T-cell (primary cell): ENCODE measurements at places on chromosomes 16 and 17. TPM values are rescaled to one million over a fixed set of nuclear protein-coding genes. Genes with fewer than 3 reads are reported as not detected.

Gene TBC1D3D
- total RNA-seq, result 1.1 TPM

Gene INCA1
- not detected for total RNA-seq

- no peak for DNase-seq
Observed at GRCh38 chr16:58960484-58960883, 226.4 kb upstream of the GOT2 start.

Gene KCNJ18
- not detected for total RNA-seq

DNA sequence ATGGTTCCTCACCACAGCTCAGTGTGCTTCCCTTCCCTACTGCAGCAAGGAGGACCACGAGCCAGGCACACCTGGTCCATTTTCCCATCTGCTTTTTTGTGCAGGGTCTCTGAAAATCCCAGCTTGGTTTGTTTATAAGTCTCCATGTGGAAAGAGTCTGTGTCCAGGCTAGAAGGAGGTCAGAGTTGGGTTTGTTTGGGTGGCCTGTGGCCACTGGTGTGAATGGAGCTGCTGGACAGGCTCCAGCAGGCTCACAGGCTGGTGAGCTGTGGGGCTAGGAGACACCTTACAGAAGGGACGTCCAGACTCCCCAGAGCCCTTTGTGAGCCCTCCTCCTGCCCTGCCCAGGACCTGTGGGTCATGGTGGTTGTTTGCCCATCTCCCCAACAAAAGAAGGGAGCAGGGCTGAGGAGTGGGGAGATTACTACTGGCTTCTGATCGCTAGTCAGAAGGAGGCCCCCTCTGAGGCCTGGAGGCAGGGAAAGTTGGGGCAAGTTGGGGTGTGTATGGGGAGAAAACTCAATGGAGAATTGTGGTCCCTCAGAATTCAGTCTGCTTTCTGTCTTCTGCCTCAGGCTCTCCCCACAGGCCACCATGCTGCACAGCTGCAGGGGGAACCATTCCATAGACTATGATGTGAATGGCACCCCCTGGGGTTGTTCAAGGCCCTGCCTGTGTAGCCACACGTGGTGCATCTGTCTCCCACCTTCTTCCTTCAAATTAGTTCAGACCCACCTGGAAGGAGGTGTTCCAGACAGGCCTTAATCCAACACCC, 4.1 kb downstream of the RARA start:
- no peak for DNase-seq

- DNase-seq, result no peak
Observed at GRCh38 chr16:31243734-31244670, 15.8 kb upstream of the ITGAM start.

Gene KRT37
- total RNA-seq, result not detected

GRCh38 chr17:76877437-76877836, 9.2 kb downstream of the MGAT5B start:
- DNase-seq, result no peak

Gene GPRC5B
- 2.9 TPM for total RNA-seq

GRCh38 chr16:86664522-86665318, 86.4 kb downstream of the FOXL1 start:
- no peak for DNase-seq

Gene PPM1D
- total RNA-seq, result 17.0 TPM

GRCh38 chr16:2324296-2324859, 16.1 kb downstream of the ABCA3 start:
- no peak for DNase-seq

- DNase-seq, result no peak
Observed at GRCh38 chr16:79897104-79897452, 296.5 kb upstream of the MAF start.

- no peak for DNase-seq
Observed at GRCh38 chr17:63116967-63117830, 151.2 kb downstream of the TANC2 start.

Gene CACNA1G
- total RNA-seq, result not detected

GRCh38 chr17:82458885-82459424, 414 bp downstream of the NARF start:
- no peak for DNase-seq

DNA sequence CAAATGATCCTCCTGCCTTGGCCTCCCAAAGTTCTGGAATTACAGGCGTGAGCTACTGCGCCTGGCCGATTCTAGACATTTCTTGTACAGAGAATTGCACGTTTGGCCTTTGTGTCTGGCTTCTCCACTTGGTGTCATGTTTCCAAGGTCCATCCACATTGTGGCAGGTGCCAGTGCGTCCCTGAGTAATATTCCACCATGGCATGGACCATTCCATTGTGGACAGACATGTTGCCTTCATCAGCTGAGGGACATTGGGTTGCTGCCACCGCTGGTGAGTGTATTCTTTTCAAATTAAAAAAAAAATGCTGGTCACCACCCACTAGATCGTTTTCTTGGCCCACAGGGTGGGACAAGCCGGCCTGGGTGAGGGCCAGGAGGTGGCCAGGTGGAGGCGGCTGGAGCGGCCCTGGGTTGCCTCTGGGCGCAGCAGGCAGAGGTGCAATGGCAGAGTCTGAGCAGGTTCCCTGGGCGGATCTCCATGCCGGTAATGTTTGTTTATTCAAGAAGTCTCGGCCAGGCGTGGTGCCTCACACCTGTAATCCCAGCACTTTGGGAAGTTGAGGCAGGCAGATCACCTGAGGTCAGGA, 274.1 kb downstream of the SEC14L1 start:
- DNase-seq, result no peak

GRCh38 chr16:83335076-83335475, 472.7 kb upstream of the HSBP1 start:
- no peak for DNase-seq

DNA sequence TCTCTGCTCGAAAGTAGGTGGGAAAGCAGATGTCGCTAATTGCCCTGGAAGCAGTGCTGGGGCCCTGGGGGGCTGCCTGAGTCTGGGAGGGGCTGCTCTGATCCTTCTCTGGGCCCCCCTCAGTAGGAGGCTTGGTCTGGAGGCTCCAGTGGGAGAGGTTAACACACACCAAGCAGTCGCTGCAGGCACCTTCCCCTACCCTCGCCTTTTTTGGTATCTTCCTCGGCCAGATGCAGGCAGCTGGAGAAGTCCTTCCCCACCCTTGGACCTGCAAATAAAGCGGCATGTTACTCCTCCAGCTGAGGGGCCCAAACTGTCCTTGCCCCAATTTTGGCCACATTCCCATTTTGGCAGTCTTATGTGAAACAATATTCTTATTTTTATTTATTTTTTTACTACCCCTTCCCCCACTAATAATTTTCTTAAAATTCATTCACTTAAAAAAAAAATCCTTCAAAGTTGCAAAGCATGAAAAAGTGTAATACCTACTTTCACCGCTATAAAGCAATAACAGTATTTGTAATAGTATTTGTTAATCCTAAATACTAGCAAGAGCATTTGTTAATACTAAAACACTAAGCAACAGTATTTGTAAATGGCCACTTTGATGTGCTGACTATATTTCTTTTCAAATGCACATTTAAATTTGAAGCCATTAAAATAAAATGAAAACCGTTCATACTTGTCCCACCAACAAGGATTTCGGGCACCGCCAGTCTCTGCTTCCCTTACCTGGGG, 15.0 kb downstream of the C16orf46 start:
- no peak for DNase-seq

DNA sequence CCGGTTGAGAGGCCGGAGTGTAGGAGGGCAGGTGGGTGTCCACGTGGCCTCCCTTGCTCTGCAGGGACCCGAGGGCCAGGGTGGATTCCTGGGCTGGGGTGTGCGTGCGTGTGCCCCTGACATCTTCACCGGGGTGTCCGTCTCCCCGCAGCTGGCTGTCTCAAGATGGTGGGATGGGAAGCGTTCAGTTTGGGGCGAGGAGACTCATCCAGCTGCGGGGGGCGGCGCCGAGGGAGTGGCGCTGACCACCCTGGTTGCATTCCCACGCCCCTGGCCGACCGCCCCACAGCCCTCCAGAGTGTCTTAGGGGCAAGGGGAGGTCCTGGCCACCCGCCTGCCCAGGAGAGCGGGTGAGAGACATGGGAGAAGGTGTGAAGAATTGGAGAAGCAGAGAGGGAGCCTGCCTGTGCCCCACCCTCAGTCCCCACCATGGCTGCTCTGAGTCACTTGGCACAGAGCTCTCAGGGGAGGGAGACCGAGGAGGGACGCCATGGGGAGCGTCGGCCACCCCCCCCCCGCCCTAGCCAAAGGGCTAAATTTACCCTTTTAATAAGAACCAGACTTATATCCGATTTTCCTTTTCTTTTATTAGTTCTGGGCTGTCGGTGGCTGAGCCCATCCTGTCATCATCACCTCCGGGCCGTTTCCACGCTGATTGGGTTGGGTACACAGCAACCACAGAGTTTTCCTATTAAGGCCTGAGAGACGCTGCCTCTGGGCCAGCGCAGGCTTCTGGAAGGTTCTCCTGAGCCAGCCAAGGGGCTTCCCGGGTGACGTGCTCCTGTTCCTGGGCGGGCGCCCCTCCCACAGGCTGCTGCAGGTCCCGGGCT, 22.0 kb downstream of the BAHCC1 start:
- DNase-seq, result no peak

DNA sequence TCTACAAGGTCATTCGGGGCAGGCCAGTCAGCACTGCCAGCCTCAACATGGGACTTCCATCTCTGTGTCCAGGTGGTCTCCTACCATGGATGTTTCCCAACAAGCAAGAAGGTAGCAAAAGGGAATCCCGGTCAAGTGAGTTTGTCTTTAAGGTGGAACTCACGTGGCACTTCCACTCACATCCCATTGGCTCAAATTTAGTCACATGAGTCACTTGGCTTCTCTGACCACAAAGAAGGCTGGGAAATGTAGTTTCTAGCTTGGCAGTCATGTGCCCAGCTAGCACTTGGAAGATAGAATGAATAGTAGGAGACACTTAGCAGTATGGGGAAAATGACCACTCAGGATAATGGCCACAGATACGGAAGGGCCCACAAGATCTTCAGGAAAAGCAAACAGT, 106.6 kb downstream of the AIPL1 start:
- DNase-seq, result no peak

- no peak for DNase-seq
Observed at GRCh38 chr17:16477255-16477654, 14.7 kb downstream of the LRRC75A start.

Gene KIFC3
- total RNA-seq, result 2.2 TPM

DNA sequence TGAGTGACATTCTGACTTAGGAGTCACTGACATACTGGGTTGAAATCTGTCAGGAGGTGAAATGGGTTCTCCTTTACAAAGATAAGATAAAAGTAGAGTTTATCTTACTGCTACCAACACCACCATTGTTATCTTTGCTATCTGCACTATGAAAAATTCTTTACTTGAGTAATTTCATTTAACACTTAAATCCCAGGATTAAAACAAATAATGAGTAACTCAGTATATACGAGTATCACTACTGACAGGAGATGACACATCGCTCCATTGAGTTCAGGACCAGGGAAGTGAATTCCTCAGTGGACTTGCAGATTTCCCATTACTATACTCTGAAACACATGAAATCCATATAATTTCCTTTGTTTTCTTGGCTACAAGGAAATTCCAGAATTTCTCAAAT, 242.1 kb upstream of the NLRP1 start:
- DNase-seq, result no peak

Gene KRT20
- total RNA-seq, result not detected

Gene CRHR1
- not detected for total RNA-seq

- peak; percentile 17 for DNase-seq
Observed at GRCh38 chr17:37220607-37220953, 155.2 kb upstream of the C17orf78 start.

Gene SMPD3
- total RNA-seq, result 1.7 TPM

DNA sequence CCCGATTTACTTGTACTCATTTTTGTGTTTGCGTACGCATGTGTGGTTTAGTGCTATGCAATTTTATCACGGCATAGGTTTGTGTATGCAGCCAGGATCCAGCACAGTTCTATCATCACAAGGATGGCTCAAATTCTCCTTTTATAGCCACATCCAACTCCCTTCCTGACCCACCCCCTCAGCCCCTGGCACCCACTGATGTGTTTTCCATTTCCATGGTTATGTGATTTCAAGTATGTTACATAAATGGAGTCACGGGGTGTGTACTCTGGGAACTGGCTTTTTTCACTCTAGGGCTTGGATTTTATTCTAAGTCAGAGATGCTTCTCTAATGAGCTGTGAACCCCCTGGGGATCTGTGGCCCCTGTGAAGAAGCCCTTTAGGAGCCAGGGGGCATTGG, 16.8 kb downstream of the IL4R start:
- DNase-seq, result no peak

- DNase-seq, result no peak
Observed at GRCh38 chr17:21166595-21167210, 39.9 kb downstream of the DHRS7B start.

- no peak for DNase-seq
Observed at GRCh38 chr16:51651061-51651466, 500.0 kb upstream of the SALL1 start.

- DNase-seq, result no peak
Observed at GRCh38 chr16:4701791-4702465, 8.6 kb downstream of the NUDT16L1 start.

DNA sequence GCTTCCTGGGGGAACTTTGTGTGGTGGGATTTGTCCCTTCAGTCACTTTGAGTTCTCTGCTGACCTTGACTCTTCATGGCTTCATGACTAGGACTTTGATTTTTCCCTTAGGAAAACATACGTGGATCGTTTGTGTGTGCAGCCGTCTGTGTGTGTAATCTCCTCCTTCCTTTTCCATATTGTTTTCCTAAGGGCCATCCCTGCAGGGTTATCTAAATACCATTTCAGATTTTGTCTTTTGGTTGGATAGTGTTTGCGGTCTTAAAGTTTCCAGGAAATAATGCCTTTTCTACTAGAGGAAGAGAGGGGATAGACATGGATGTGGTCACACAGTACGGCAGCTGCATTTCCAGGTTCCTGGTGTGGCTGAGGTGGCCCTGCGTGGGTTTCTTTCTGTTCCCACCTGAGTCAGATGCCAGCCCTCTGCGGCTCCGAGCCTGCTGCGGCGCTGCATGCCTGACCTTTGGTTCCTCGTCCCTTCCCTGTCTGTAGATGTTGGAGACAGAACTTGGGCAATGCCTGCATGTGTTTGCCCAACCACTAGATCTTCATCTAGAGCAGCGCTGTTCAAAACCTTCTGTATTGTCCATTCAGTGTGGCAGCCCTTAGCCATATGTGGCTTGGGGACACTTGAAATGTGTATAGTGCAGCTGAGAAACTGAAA, 72.0 kb upstream of the LGALS9 start:
- no peak for DNase-seq

Gene FOXO3B
- total RNA-seq, result 7.6 TPM

Gene TNS4
- 3.7 TPM for total RNA-seq

GRCh38 chr17:60356940-60357339, 35.0 kb downstream of the USP32 start:
- DNase-seq, result no peak

Gene TSPOAP1
- 28.5 TPM for total RNA-seq

Gene NDRG4
- 3.6 TPM for total RNA-seq

DNA sequence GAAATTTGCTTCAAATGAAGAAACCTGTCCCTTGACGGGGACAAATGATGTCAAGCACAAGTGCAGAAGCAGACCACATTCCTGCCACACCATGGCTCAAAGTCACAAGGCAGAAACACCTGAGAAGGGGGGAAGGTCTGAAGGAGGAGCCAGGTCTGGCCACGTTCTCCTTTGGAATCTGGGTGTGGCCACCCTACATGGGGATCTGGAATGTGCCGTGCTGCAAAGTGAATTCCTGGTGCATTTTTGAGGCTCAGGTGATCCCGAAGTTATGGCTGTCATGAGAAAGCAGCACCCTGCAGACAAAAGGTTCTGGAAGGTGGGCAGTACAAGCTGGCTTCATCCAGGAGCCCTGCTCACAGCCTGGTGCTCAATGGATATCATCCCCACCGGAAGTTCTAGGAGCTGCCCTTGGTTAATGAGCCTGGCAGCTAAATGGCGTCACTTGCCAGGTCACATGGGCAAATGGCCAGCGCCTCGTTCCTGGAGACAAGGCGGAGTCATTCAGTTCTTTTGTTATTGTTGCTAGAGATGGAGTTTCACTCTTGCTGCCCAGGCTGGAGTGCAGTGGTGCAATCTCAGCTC, 20.1 kb upstream of the ADCY9 start:
- DNase-seq, result no peak
